ENCODE measurements at places on chromosomes 5 and 9.

DNA sequence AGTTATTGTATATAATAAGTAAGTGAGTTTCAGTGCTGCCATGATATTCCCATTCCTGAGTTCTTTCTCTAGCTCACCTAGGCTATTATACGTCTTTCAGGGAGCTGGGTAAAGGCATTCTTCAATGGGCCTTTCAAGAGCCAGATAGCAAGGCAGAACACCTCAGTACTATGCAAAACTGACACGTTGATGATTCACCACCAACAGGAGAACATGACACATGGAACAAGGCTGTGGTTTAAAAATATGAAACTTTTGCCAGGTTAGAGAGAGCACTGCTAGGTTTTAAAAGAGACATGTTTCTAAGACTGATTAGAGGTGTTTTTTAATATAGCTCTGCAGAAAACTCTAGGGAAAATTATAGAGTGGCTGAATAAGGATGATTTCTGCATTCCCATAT is 95.9 kb downstream of the UGCG start:
- DNase-seq, result no peak

DNA sequence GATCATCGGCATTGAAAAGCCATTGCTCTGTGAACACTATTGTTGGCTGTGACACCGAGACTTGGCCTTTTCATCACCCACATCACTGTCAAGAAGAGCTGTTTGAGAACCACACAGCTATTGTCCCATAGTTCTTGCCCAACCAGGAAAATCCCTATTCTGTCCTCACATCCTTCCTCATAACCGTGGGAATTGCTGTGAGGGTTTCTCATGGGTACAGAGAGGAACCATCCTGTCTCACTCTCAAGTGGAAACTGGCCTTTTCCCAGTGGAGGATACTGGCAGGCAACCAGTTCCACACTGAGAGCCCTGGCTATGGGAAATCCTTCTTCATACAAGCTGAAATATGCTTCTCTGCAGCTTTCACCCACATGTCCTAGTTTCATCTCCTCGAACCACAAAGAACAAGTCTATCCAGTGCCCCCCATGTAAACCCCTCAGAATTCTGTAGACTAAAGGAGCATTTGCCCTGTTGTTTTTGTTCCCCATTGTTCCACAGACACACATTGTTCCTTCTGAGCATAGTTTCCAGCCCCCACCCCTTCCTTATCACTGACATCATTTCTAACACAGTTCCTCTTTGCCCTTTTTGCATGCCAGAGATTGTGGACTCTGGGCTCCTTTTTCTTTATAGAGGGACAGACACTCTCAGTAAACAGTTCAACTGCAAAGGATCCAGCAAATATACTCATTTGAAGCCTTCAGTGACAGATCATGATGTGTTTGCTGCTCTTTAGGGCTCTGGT is 57.8 kb upstream of the C5orf46 start:
- no peak for DNase-seq

GRCh38 chr5:52727020-52727419 is 60.7 kb upstream of the ITGA1 start:
- DNase-seq, result no peak

GRCh38 chr9:27545471-27545870 is 15.9 kb upstream of the MOB3B start:
- DNase-seq, result no peak

DNA sequence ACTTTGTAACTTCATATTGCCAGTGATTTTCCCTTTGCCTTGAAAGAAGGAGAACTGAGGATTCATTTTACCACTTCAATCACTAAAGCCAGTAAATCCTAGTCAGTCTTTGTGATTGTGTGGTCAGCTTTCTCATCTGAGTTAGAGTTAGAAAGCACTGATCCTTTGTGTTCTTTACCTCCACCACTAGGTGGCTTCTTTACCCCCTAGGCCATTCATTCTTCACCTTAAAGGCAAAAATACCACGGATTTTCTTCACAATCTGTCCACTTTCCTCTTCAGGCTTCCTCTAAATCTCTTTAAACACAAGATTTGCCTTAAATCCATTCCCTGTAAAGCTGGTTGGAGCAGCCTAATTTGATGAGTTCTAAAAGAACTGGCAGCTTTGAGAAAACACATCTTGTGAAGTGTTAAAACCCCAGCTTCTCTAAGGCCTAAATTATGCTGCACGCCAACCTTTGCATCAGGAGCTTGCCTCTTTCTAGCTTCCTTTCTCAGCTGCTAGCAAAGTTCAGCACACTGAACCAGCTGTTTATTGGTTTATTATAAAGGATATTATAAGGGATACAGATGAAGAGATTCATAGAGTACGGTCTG is 20.4 kb downstream of the BDP1 start:
- no peak for DNase-seq

DNA sequence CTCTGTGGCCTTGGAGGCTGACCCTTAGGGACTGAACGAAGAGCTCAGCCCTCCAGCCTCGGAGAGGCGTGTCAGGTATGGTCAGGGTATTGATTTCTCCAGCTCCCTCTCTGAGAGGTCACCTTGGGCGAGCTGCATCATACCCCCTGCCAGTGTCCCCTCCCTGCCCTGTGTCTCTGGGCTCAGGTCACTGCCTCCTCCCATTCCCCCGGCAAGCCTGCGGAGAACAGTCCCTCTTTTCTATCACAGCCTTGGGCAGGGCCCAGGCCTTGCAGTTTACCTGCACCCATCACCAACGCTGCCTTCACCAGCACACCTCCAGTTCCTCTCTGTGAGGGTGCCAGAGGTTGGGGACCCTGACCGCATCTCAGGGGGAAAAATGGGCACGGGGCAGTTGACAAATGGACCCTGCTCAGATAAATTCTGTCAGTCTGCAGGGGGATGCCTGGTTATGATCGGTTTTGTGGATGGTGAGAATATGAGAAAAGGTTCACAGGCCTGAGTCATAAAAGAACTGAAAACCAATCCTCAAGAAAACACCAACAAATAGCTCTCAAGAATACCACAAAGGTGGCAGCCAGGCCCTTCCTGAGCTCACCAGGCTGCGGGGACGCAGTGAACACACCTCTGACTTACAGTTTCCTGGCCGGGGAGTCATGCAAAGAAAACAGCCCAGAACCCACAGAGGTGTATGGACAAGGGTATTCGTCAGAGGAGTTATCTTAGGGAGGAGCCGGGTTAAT is 24.7 kb upstream of the RXRA start:
- no peak for DNase-seq

DNA sequence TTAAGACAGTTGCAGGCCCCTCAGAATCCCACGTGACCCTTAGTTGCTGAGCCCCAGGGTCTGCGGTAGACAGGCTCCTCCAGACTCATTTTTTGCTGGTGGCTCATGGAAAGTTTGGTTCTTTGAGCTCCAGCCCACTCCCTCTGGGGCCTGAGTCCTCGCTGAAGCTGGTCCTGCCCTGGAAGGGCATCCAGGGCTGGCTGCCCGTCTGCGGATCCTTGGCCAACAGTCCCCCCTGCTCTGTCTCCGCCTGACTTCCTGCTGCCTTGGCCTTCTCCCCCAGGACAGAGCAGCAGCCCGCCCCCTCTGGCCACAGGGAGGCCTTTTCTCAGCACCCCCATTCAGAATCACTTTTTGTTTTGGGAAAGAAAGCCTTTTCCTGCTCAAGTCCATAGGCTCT is 24.4 kb downstream of the SLC6A7 start:
- no peak for DNase-seq

GRCh38 chr5:120436996-120437395 is 27.1 kb upstream of the PRR16 start:
- no peak for DNase-seq

- no peak for DNase-seq
Observed at GRCh38 chr9:10804486-10804885, 191.7 kb upstream of the PTPRD start.

DNA sequence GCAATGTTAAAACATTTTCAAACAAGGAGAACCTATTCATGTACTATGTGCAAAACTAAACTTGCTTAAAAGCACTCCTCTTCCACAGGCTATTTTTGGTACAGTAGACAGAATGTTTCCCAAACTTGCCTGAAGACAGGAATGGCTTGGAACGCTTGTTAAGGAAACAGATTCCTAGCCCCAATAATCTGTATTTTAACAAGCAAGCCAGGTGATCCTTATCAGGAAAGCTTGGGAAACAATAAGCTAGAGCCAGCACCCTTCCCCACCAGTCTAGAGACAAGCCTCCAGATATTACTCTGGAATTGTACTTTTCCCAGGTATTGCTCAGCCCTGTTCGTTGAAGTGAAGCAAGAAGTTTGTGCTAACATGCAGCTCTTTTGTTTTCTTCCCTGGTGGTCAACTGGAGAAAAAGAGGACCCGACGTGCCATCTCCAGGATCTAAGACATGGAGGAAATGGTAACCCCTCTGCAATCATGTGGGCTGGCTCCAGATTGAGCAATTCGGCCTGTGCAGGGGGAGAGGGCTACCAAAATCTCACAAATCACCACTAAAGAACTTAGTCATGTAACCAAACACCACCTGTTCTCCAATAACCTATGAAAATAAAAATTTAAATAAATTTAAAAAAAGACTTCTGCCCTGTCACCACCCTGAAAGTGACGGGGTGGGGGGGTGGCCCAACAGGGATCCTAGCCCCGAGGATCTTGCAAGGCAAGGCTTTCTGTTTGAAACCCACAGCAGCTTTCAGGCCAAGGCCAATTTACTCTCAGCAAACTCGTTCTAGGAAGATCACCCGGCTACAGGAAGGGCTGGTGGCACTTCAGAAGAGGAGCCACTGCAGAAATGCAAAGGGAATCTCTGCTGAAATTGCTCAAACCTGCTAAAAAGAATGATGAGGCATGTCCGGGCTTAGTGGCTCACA is 48.6 kb downstream of the SHB start:
- DNase-seq, result no peak

- DNase-seq, result no peak
Observed at GRCh38 chr9:121816845-121817450, 165.5 kb downstream of the DAB2IP start.

DNA sequence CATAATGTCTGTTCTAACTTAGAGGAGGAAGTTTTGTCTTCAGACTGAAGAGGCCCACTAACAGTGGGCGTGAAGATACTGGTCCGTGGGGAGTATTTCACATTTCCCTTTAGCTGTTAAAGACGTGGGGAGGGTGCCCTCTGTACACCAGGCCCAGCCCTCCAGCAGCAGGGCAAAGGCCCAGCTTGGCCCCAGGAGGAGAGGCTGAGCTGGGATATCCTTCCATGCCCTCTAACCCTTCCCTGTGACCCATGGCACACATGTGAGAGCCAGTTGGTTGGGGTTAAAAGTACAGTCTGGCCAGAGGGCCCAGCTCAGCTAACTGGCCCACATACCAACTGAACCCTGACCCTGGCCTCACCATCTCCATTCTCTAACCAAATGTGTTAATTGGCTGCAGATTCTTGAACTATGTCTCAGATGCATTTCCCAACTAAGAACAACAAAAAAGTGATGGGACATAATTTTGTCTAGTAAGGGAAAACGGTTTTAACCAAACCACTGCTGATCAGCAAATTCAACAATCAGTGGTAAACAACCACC is 74.4 kb downstream of the LHFPL2 start:
- no peak for DNase-seq

DNA sequence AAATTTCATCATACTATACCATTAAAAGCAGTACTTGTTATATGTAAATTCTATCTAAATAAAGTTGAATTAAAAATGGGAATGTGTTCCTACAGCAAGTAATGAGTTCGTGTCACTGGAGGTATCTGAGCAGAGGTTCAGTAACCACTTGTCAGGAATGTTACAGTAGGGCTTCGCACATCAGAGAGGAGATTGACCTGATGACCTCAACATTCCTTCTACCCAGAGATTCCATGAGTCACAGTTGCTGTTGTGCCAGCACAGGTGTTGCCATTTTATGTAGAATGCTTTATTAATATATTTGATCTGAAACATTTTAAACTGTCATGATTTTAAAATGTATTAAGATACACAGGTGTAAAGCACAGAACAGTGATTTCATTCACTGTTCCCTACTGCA is 60.3 kb downstream of the STX17 start:
- no peak for DNase-seq

DNA sequence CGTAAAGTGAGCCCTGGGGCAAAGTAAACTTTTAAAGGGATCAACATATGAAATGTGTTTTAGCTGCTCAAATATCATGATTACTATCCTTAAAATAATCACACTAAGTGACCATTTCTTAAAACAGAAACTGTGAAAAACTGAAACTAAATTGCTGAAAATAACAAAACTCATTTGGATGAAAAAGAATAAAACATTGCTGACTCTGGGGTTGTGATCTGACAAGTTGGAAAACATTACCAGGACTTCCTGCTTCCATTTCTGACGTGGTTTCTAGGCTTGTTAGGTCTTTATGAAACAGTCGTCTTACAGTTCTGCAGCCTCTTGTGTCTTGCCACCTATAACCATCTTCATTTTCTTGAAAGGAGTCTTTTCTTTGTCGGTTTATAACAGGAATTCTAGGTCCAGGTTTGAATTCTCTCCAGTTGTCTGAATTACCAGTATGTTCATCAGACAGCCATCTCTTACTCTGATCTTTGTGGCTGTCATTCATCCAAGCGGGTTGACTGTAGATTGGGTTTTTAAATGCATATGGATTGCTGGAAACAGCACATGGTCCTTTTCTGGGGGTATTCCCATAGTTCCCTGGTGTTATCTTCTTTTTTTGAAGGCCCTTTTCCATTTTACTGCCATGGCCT is 1.7 kb downstream of the TUT7 start:
- no peak for DNase-seq

DNA sequence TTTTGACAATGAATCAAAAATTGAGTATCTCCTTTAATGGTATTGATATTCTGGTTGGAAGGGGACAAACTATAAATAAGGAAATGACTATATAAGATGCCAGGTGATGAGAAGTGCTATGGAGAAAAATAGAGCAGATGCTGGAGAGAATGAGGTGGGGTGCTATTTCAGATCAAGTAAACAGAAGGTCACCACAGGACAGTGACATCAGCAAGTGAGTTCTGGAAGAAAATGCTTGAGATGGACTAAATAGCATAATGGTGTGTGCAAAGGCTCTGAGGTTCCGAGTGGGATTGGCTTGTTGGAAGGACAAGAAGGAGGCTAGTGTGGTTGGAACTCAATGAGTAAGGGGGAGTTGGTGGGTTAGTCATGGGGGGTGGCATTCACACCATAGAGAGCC is 157.5 kb upstream of the SGCD start:
- DNase-seq, result no peak

GRCh38 chr5:103373597-103374472 is 115.3 kb downstream of the MACIR start:
- DNase-seq, result no peak

DNA sequence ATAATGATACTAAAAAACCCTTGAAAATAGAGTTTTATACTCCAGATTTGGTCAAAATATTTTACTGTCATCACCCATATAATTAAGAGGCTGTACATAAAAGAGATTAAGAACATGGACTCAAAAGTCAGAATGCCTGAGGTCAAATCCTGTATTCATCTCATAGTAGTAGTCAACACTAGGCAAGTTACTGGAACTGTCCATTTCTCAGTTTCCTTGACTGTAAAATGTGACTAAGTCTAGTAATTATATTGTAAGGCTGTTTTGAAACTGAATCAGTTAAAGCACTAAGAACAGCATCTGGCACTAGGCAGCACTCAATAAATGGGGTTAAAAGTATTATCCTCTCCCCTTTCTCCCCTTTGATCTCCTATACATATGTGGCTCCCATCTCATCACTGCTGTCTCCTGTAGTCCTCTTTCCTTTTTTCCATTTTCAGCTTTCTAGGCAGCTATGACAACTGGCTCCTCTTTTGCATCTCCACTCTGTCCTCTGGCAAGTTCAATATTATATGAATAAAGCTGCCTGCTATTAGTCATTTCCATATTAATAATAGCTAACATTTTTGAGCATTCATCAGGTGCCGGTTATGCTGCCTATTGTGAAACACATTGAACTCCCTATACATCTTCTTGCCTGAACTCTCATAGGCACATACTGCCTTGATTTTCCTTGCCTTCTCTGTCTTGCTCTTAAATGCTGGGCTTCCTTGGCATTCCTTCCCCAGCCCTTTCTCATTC is 185.8 kb upstream of the NREP start:
- no peak for DNase-seq

- no peak for DNase-seq
Observed at GRCh38 chr9:94928691-94929368, 202.3 kb downstream of the AOPEP start.

All from activated CD8-positive, alpha-beta memory T cell treated with anti-CD3 and anti-CD28 coated beads for 1 hour (primary cell).